ENCODE measurements at places on chromosomes 12 and 14.
A peak's percentile ranks its signal among the peaks of the same experiment; 100 is the strongest.

DNA sequence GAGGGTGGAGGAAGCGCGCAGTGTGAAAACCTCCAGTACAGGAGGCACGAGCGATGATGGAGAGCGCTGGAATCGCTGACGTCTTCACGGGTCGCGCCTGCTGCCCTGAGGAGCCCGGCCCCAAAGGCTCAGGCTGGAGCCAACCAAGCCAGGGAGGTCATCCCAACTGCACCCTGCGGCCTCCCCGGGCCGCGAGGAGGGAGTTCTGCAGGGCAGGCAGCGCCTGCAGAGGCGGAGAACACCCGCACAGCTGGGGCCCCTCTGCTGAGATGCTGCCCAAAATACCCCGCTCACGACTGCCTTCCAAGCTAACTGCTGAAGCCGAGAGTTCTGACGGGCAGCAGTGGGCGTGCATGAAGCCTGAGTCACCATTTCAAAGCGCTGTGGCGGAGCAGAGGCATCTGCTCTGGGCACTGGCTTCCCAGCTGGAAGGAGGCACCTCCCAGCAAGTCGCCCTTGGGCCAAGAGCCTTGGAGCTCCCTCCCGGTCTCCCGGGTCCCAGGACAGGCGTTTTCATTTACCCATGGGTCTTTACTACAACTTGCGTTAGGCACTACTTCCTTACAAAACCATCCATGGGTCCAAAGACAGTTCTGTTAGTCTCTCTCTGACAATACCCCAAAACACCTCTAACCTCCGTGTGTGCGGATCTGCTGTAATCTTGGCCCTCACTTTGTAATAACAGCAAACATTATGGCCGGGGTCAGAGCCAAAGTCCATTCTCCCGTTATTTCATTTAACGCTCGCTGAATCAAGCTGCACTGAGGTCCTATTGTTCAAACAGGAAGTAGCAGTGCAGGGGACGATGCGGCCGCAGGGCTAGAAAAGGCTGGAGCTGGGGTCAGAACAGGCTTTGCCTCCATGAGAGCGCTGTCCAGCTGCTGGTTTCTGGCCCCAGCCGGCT lies 60.1 kb upstream of the RIMBP2 start:
- DNase-seq: peak; percentile 39

- DNase-seq: no peak
Measured at GRCh38 chr12:30191696-30192455, 408.1 kb upstream of the TMTC1 start.

GRCh38 chr12:128421375-128421774 lies 154.4 kb downstream of the TMEM132C start:
- DNase-seq: no peak

DNA sequence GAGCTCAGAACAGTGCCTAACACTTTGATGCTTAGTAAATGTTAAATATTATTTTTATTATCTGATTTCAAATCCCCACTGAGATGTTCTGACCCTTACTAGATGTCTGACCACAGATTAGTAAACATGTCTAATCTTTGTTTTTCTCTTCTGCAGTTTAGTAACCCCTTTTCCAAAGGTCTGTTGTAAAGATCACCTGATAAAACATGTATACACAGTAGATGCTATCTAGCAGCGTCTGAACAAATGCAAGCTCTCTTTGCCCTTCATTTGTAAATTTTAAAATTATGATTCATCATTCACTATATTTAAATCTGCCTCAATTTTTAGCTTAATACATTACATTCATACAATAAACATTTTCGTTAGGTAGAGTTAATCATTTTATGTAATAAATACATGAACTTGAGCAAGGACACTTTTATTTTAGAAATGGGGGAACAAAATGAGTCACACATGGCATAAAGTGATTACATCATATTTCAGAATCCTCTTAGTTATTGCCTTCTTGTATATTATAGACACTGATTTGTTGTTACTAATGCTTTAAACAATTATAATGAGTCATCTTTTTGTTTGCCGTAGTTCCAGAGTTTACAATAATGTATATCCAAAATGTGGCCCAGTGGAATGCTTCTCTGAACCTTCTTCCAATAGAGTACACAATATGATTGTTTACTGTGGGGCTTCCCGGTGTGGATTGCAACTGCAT lies 1.7 kb upstream of the OR4K5 start:
- no peak for DNase-seq

DNA sequence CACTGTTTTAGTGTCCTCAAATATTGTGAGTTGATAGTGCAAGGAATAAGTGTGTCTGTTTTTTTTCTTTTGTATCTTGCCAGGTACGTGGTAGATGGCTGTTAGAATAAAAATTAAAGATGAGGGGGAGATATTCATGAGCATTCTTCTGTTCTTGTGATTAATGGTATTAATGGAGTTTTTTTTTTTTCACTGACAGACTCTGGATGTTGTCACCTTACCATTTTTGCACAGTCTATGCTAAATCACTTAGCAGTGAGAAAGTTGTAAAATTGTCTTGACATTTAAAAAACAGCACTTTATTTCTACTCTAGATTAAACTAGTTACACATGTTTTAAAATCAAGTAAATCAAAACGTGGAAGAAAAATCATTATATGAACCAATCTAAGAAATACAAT lies 204.3 kb downstream of the MDGA2 start:
- DNase-seq: no peak

GRCh38 chr14:55347040-55347439 lies 64.6 kb downstream of the ATG14 start:
- DNase-seq: no peak

Data from anterior cingulate cortex (tissue), 58 donors.